ENCODE measurements at places on chromosomes 1 and 21.

DNA sequence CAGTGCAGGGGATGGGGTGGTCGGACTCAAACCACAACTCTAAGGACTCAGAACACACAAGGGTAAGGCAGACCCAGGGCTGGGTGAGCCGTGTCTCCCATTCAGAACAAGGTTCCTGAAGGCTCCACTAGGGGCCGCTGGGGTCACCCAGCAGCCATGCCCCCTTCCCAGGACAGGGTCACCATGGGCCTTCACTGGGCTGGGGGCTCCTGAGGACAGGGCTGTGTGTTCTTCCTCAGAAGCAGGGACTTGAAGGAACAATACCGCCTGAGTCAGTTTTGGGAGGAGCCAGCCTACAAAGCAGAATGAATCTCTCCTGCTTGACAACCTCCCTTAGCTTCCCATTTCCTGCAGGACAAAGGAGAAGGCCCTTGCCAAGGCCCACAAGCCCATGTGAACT, 15.4 kb downstream of the RIMS3 start:
- no peak for DNase-seq

DNA sequence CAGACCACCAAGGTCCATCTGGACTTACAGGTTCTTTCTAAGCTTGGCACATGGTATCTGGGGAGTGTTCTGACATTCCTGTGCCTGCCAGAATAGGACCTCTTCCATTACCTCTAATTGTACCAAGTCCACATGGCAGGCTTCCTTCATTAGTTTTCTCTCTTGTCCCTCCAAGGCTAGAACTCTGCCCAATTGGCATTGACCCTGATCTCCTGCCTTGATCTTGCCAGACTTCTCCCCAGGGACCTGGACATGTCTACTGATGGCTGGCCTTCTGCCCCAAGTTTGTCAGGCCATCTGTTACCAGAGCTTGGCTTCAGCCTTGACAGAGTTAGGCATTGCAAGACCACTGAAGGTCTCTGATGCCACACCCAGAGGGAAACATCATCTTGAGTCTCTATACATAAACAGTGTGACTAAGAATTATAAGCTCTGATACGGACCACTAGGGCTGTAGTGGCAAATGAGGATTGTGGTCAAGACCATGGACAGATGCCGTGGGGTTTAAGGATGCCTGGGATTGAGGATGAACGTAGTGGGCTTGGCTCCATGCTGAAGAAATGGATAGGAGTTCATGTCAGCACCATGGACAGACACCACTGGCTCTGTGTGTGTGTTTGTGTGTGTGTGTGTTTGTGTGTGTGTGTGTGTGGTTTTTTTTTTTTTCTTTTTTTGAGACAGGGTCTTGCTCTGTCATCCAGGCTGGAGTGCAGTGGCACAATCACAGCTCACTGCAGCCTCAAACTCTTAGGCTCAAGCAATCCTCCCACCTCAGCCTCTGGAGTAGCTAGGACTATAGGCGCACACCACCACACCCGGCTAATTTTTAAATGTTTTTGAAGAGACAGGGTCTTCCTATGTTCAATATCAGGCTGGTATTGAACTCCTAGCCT, 19.5 kb upstream of the PSMB2 start:
- DNase-seq = no peak

DNA sequence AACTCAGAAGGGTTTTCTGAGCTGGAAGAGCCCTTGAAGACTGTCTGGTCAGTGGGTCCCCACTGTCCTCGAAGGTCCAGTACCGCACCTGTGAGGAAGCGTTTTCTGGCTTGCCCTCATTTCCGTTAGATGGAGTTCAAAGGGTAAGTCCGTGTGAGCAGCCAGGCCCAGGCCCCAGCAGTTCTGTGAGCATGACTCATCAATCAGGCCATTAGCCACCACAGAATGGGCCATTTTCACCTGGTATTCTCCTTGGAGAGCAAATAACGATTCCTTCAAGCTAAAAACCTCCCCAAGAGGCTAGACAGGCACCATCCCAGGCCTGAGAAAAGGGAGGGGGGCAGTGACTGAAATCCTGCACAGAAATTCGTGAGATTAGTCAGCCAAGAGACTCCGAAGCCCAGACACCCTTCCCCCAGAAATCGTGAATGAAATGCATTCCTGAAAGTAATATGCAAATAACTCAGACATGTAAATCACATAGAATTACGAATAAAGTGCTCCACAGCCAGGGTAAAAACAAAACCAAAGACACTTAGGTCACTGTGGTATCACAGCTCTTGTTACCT, 66.0 kb downstream of the BCAR3 start:
- DNase-seq = no peak

DNA sequence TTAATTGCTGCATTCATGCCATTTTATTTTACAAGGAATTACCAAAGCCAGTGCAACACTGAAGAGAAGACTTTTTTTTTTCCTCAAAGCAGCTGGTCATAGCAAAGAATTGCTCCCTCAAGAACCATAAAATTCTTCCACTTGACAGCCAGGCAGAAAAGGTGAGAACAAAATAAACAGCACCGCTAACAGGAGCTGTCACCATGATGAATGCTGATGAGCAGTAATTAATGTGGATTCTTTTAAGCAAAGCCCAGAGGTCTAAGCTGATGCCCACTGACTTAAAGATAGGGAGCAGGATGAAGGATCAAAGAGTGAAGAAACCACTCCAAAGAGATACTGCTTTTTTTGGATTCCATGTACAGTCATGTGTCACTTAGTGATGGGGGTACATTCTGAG, 428.4 kb downstream of the BRINP3 start:
- DNase-seq = no peak

- DNase-seq = no peak
Observed at GRCh38 chr1:178271471-178271870, 177.6 kb downstream of the RASAL2 start.

DNA sequence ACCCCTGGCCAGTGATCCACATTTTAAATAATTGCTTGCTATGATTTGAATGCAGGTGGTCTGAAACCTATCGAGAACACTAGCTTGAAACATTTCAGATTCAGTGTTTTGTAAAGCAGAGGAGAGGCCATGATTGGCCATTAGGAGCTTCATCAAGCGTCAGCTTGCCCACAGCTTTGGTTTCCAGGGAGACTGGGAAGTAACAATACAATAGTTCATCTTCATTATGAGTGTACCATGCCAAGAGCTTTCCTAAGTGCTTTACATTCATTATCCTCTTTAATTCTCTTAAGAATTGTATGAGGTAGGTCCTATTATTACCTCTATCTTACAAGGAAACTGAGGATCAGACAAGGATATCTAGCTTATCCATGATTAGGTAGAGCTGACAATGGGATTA, 27.7 kb upstream of the ATP5PO start:
- peak; percentile 26 for DNase-seq

DNA sequence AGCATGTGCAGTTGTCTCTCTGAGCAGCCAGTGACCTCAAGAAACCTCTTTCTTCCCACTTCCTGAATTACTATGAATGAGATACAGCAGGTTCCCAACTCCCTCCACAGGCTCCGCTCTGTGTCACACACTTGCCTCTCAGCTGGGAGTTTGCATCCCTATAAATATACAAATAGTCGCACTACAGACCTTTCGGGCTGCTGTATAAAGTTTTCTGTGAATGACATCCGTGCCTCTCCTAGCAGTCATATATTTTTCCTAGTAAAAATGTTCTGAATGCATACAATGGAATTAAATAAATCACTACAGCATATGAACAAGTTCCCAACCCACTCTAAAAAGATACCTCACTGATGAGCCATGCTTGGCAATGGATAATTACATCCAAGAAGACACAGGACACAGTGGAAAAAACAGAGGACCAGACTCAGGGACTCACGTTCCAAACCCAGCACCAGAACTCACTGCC, 66.8 kb downstream of the CAPZB start:
- no peak for DNase-seq

- DNase-seq = no peak
Observed at GRCh38 chr1:12251442-12251841, 21.6 kb downstream of the VPS13D start.

GRCh38 chr1:29579821-29580425, 343.6 kb downstream of the PTPRU start:
- DNase-seq = no peak

DNA sequence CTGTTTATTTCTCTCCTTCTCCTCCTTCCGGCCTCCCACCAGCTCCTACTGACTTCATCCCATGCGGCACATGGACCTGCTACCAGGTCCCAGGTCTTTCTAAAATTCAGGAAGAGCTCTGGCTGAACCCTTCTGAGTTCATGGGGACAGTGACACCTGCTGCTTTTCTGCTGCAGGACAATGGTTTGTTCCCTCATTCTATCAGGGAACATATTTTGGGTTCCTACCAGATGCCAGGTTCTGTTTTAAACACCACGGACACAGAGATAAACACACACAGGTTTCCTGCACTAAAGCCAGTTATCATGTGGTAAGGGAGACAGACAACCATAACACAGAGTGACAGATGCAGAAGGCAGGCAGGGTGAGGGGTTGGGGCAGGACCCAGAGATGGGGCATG, 114.0 kb upstream of the RAB4A start:
- no peak for DNase-seq

DNA sequence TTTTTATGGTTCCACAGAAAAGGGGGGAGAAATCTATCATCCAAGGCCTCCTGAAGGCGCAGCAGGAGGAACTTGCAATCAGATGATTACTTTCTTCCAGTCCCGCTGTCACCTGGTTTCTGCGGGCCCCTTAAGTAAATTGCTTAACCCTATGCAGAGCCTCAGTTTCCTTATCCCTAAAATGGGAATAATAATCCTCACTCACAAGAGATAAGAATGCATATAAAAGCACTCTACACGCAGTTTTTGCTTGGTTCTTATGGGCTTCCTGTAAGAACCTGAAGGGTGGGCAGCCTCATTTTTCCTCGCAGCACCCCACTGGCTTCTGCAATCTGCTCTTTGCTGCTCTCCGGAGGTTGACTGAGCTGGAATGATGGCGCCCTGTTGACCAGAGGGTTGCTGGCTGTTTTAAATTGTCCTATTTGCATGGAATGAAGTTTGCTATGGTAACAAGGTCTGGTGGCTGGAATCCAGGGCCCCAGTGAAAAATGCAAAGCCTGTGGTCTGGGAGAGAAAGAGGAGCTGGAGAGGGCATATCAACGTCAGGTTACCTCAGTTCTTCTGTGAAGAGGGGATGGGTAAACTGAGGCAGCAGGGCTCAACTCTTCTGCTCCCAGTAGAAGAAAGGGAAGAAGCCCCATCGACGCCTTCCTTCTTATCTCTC, 1.0 kb upstream of the KAZN start:
- DNase-seq = no peak

- no peak for DNase-seq
Observed at GRCh38 chr1:111163363-111163762, 23.3 kb downstream of the CEPT1 start.

DNA sequence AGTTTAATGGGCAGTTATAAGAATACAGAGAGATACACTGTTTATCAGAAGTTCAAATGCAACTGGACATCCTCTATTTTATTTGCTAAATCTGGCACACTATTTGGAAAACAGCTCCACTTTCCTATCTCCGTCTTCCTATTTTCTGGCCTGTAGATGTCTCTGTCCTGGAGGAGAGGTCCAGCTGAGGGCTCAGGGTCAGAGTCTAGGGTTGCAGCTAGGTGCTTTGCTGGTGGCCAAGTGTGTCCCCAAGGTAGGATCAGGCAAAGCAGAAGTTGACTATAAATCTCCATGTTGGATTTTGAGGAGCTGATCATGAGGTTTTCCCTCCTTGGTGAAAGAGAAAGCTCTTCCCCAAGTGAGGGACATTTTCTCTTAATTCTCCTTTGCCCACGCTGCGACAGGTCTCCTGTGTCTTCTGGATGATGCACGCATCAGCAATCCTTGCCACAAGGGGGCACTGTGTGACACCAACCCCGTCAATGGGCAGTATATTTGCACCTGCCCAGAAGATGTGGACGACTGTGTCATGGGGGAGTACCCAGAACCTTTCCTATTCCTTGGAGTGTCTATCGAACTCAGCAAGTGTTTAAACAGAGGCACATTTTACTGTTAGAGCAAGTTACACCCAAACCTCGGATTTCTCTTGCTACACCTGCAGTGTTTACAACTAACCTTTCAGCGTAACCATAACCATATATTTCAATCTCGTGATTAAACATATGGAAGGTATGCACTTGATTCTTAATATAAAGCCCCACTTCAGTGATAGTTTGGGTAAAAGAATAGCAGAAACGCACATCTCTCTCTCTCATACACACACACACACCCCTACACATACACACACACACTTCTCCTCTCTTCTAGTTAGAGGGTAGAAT, 10.2 kb downstream of the ADAM30 start:
- DNase-seq = no peak

DNA sequence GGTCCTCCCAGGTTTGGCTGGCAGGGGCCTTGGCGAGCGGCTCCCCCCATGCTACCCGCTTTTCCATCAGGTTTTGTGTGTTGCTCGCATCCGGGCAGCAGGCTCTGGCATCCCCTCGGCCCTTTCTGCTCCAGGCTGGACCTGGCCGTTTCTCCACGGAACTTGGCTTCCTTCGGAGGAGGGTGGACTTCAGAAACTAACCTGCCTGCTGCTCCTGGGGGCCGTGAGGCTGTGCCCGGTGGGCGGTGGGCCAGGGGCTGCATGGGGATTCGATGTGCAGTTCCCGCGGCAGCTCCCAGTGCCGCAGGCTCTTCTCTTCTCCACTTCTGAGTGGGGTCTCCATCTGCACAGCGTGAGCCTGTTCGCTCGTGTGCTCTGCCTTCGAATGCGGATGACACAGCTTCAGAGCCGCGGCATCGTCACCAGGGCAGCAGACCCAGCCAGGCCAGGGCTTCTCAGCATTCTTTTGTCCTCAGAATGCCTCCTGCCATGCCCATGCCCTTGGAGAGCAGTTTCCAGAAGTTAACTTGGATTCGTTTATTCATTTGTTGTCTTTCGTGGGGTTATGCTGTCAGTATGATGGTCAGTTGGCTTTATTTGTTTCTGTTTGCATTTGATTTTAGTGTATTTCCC, 36.4 kb downstream of the PRKCZ start:
- no peak for DNase-seq

GRCh38 chr1:110390692-110391245, at the start of gene SLC16A4:
TSS of gene SLC16A4 (minus strand) at chr1:110391026. CDS start at chr1:110389323, 1,703 bp downstream.
- no peak for DNase-seq

DNA sequence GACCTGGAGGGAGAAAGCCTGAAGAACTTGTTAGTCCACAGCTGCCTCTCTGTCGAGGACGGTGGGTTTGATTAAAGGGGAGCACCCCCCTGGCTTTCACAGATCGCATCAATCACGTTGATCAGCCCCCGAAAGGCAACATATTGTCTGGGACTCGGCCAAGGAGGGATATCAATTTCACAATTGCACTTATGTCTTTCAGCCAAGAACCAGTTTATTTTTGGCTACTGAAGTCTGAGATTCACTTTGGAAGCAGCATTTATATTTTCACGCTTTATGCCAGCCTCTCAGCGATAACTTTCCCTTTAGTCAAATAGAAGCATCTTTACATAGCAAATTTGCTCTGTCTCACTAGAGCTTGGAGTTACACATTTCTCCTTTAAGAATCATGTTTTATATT, 253.2 kb upstream of the RRP15 start:
- no peak for DNase-seq

GRCh38 chr1:203544485-203544884, 50.5 kb downstream of the OPTC start:
- DNase-seq = no peak

- DNase-seq = no peak
Observed at GRCh38 chr1:70228670-70229069, 7.5 kb downstream of the SRSF11 start.
